ENCODE measurements at places on chromosomes 11 and 22.

DNA sequence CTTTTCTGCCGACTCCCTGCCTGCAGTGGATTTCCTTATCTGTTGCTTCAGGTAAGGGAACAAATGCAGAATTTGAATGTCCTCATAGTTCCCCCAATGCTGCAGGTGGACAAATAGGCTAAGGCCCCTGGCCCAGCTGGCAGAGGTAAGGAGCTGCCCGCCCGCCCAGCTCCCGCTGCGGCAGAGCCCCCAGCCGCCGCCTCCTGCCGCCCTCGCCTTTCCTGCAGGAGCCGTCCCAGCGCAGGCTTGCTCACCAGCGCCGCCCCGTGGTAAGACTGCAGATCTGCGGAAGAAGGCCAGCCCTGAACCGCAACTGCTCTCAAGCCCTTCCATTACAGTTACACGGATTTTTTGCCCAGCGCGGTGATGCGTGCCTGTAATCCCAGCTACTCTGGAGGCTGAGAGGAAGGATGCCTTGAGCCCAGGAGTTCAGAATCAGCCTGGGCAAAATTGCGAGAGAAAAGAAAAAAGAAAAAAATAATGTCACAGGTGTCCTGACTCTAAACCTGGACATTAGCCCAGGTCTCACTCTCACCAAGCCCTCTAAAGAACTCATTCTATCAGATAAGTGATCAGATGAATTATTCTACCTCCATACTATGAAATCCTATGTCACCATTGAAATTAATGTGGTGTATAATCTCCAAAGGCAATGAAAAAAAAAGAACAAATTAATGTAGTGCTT, 51.2 kb upstream of the EMID1 start:
- peak; percentile 75 for DNase-seq

GRCh38 chr11:126061707-126062678, 673 bp downstream of the CDON start:
- peak; percentile 40 for DNase-seq

DNA sequence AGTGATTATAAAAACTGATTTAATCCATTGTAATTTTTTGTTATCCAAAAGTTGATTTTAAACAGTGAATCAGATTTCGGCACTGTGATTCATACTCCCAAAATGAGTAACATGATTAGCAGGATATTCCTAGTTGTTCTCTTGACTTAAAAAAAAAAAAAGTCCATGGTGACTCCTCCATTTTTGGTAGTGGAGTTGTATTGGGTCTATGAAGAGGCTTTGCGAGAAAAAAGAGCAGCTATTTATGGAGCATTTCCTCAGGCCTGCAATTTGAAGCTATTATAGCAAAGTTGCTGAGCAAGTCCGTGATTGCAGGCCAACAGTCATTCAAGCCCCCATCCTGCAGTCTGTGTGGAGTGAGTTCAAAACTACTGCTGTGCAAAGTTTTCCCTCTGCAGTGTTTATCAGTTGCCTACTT, 28.8 kb downstream of the YAP1 start:
- peak; percentile 32 for DNase-seq

- DNase-seq = no peak
Observed at GRCh38 chr11:73280626-73281025, 8.5 kb downstream of the P2RY6 start.

DNA sequence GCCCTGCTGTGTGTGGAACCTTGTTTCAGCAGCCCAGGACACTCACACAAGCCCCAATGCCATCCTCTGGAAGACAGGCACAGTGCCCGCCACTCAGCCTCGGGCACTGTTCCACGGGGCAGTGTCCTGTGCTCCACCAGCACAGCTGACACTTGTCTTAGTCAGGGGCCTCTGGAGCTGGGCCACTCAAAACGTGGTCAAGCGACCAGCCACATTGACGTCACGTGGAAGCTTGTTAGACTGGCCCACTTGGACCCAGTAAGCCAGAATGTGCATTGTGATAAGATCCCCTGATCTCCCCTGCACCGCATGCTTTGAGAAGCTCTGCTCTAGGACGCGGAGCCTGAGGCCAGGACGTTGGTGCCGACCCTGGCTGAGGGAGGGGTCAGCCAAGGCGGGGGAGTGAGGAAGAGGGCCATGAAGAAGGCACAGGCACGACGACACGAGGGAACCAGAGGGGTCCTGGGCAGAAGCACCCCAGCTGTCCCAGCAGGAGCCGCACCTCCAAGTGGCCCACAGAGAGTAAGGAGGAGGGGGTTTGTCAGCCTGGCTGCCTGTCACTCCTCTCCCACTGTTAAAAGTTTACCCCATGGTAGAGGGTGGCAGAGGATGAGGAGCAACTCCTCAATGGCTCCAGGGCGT, 64.6 kb downstream of the LINC01488 start:
- no peak for DNase-seq

- no peak for DNase-seq
Observed at GRCh38 chr11:70327717-70328116, 57.2 kb downstream of the PPFIA1 start.

Measured in COLO829 (cell line).